Activated CD4-positive, alpha-beta T cell treated with anti-CD3 and anti-CD28 coated beads, Interleukin-2, amount 50 U/mL, for 24 hours (primary cell): ENCODE measurements at places on chromosomes 7 and 10.

DNA sequence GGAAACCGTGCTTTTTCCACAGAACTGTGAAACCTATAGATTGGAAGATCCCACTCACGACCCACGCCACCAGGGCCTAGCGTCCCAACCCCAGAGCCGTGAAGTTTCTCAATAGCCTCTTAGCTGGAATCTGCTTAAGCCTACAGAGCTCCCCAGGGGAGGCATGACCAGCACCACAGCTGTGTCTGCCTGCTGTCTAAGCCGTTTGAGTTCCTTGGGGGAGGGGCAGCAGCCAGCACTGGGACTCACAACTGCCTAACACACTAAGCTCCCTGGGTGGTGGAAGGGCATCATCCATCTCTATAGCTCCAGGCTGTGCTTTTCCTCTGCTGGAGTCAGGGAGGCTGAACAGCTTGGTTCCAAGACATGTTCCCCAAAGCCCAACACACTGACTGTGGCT lies 26.0 kb upstream of the TMEM140 start:
- DNase-seq, result no peak

DNA sequence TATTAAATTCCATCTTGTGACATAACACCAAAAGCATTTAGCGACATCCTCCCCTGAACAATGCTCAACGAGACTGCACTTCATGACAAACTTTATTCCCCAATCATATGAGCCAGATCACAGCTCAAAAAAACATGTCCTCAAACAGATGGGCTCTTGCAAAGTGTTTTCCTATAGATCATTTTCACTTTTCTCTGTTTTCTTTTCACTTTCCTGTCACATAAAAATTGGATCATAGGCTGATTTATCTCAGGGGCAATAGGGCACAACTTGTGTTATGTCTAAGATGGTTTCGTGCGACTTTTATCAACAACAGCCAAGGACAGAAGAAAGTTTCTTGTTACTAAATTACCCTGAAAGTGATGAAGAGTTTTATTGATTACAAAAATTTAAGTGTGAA lies 206.1 kb downstream of the WDR11 start:
- no peak for DNase-seq

- DNase-seq, result no peak
Measured at GRCh38 chr7:74104702-74105101, 21.1 kb downstream of the LIMK1 start.

- DNase-seq, result no peak
Measured at GRCh38 chr10:7587168-7587864, 79.5 kb downstream of the ITIH5 start.

GRCh38 chr10:10456856-10457255 lies 560.8 kb upstream of the CELF2 start:
- no peak for DNase-seq

- no peak for DNase-seq
Measured at GRCh38 chr10:70680899-70681730, 8.8 kb downstream of the ADAMTS14 start.

DNA sequence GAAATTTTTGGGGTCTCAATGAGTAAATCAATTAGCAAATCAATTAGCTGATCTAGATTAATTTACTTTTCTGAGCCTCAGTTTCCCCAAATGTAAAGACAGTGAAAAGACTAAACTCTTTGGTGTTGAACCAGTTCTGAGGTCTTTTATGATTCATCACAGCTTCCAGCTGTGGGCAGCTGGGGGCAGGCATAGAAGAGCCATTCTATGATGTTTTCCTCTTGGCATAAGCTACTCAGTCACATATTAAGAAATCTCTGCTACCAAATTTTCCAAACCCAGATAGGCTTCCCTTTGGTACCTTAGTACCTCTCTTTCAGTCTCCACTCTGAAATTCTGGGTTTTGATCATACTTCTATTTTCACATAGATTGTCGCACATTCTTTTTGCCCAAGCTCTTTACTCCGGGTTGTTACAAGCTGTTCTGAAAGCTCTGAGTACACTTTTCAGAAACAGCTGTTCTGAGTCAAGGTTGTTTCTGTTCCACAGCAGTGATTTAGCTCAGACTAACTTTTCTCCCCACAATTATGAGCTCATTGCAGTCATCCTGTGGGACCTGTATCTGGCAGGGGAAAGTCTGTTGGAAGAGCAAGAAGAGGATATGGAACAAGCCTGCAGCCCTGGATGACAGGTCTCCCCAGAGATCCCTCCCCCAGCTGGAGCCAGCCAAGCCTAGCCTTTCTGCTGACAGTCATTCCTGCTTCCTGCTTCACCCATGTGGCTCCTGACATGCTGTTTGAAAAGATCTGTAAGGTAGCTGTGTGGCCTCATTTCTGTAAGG lies 599.6 kb upstream of the GHITM start:
- no peak for DNase-seq

- no peak for DNase-seq
Measured at GRCh38 chr7:32253299-32253698, 183.1 kb upstream of the PDE1C start.

DNA sequence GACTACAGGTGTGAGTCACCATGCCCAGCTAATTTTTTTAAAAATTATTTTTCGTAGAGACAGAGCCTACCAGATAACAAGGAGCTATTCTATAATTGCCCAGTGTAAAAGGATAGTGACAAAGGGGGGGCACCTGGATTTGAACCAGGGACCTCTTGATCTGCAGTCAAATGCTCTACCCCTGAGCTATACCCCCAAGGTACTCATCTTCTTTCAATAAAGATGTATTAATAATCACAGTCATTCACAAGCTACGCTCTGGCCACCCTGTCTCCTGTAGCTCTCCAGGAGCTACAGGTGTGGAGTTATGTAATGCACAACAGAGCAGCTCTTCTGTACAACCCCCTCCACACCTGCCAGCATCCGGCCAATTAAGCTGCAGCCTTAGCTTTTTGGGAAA lies 83.5 kb downstream of the ZNF777 start:
- no peak for DNase-seq

DNA sequence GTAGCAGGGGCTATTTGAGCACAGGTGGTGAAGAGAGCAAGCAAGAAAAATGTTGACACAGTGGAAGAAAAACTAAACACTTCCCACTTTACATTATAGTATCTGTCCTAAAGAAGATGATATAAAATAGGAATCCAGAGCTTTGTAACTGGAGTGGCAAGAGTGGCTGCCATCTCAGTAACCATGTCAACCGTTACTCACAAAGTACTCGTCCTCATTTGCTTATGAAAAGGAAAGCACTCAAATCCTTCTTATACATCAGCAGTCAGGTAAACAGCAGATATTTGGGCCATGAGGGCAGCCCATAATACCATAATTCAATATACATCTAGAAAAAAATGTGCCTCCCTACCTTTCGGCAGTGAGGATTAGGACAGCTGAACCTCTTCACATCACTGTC lies 70.1 kb downstream of the RNF216 start:
- no peak for DNase-seq

DNA sequence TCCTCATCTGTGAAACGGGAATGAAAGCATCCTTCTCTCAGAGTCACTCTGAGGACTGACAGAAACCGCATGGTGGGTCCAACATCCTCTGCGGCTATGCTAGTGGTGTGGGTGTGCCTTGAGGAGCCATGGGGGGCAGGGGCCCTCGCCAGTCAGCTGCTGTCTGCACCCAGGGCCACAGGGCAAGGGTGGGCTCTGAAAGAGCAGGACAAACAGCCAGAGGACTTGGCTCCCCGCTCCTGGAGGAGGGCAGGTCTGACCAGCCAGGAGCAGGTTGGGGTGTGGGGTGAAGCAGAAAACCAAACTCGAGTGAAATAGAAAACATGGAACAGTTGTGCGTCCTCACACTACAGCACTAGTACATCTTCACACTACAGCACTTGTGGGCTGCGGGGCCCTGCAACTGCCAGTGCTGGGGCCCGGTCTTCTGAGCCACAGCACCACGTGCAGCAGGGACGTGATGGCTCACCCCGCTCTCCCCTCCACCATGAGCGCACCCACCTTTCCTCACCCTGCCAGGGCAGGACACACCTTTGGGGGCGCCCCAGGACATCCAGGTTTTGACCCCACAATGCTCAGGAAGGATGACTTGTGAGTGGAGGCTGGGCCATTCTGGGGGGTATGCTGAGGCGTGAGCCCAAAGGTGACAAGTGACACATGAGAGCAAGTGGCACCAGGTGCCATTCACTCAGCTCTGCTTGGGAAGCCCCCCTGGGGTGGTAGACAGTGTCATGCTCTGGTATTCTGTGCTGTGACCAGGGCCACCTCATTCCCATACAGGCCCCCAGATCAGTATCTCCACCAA lies 96.1 kb upstream of the RET start:
- no peak for DNase-seq

DNA sequence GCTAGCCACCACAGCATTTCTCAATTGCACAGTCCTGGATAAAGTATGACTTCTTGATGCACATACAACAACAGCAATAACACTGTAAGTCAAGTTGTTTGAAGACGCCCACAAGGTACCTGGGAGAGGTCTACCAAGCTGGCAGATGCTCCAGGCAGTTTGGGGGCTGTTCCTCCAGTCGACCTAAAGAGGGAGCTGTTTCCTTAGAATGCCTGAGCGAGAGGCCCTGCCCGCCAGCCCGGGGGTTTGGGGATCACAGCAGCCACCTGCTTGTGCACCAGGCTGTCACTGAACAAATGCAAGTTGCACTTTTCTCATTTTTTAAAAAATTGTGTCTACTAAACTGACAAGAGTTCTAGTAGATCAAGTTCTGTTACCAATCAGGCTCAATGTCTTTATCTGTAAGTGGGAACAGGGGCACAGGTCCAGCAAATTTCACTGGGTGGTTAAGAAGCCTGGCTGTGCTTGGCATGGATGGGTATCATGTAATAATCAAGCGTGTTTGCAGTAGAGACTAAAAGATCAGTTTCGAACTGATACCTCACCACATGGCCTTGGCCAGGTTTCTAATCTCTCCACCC lies 193.8 kb upstream of the ADO start:
- peak; percentile 83 for DNase-seq

GRCh38 chr7:133130166-133130565 lies 48.3 kb upstream of the CHCHD3 start:
- DNase-seq, result no peak

DNA sequence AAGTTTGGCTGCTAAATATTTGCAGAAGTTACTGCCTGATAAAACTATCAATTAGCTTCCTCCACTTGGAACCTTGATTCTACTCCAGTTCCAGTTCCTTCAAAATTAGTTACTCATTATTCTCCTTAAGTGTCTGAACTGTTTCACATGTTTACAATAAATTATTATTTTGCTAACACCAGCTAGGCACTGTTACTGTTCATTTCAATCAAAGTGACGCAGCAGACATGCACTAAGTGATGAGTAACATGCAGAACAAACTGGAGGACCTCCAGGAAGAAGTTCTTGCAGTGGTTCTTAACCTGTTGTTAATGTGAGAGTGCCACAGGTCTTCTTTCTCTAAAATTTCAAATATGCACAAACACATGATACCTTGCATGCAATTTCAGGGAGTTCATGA lies 491.8 kb upstream of the SEMA3A start:
- DNase-seq, result no peak

DNA sequence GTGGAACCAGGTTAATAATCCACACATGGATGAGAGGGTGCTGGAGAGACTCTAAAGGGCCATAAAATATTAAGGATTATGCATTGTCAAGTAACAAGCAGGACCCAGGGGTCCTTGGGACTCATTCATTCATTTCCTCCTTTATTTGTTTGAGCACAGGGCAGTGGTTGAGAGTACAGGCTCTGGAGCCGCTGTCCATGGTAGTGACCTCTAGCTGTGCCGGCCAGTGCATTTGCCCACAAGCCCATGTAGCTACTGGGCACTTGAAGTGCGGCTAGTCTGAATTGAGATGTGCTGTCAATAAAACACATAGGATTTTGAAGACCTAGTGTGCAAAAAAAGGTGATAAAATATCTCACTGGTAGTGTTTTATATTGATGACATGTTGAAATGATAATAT lies 137.6 kb downstream of the C10orf105 start:
- no peak for DNase-seq

DNA sequence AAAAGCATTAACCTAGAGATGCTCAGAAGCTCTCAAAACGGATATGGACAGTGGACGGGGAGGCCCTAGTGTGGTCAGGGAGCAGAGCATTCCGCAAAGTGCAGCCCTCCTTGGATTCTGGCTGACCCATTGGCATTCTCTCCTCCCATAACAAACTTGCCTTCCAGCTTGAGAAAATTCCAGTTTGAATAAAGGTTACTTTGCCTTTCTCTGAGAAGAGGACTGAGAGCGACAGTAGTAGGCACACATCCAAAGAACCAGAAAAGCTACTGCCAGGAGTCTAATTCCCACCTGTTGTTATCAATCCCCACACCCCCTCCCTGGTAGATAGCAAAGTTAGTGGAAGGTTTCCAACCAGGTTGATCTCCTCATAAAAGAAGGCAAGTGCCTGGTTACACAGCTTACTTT lies 84.7 kb upstream of the TRIL start:
- no peak for DNase-seq

DNA sequence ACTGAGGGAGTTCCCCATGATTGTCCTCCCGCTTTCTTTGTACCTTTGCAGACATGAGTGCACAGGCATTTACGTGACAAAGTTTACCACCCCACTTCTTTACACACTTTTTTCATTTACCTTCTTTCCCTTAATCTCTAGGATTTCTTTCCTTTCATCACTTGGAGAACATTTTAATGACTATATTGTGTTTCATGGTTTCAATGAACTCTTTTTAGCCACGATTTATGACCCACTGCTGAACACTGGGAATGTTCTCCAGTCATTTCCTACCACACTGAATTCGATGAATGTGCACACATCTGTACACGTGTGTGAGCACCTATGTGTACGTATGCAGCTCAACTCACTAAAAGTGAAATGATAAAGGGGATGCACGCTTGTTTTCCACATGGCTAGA lies 371.7 kb upstream of the IGFBP3 start:
- no peak for DNase-seq

DNA sequence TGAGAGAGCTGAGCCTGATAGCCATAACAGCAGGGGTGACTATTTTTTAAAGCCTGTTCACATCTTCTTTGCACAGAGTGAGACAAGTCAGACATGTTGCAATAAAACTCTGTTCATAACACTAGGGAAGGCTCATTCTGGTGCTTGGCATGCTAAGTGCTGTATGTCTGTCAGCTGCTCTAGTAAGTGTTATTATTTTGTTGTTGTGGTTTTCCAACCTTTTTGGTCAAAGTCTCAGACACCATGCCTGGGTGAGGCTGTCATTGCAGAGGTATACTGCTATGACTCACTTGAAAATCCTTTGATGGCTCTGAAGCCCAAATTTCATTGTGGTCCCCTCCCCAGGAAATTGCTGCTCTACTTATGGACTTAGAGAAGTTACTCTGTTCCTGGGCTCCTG lies 129.7 kb downstream of the ADRA2A start:
- DNase-seq, result no peak
